ENCODE measurements at places on chromosomes 7 and 10.

DNA sequence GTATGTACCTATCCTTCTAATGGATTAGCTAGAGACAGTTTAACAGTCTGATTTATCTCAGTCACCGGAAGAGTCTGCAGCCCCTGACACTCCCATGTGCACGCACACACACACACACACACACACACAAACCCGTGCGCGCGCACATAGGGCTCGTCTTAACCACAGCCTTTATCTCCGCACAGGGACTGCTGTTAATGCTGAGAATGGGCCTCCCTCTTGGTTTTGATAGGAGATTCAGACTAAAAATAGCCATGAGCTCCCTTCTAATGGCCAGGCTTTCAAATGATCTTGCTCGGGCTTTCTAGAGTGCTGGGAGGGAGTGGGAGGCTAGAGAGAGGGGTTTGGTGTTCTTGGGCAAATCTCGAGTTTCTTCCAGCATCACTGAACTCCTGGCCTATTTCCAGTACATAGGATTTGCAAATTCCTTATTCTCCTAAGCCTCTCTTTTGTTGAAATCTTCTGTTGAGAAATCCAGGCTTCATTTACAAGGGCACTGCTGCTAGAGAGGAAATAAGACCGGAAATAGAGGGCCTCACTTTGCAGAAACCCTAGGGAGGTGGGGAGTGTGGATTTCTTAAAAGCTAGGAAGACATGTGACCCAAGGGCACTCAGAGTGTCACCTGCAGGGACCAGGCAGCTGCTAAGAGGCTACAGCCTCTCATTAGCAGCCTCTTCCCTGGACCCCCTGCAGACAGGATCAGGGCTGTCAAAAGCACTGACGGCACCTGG lies 2.4 kb downstream of the TMEM72 start:
- DNase-seq, result peak; percentile 42

- no peak for DNase-seq
These were observed 233.2 kb downstream of the SORCS1 start for GRCh38 chr10:106931159-106931852.

- DNase-seq, result no peak
These were observed 417.0 kb upstream of the FOXK1 start for GRCh38 chr7:4265066-4265465.

- no peak for DNase-seq
These were observed 445.2 kb downstream of the DNAJB6 start for GRCh38 chr7:157782041-157782440.

DNA sequence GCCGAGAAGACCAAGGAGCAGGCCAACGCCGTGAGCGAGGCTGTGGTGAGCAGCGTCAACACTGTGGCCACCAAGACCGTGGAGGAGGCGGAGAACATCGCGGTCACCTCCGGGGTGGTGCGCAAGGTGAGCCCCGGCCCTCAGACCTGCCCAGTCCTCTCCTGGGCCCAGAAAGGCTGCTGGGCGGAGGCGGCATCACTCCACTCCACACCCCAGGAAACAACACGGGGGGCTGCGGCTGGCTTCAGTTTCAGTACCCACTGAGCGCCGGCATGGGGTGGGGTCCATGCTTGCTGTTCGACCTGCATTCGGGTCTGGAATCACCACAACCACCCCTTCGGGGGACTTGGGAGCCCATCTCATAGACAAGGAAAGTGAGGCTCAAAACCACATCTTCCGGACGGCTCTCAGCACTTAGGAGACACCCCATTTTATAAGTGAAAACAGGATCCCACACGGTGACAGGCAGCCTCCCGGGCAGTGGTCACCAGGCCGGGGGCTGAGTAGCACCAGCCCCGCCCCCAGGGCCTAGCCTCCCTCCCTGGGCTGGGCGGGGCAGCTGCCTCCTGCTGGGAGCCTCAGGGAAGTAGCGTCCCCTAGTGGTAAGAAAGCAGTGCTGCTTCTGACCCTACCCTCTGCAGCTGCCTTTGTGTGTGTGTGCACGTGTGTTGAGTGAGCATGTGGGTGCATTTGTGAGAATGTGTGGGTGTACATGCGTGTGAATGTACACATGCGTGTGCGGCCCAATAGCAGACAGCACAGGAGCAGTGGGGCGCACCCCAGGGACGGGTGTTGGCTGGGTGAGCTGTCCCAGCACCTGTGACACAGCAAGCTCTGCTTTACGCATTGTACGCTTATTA lies 1.8 kb downstream of the SNCG start:
- peak; percentile 30 for DNase-seq

DNA sequence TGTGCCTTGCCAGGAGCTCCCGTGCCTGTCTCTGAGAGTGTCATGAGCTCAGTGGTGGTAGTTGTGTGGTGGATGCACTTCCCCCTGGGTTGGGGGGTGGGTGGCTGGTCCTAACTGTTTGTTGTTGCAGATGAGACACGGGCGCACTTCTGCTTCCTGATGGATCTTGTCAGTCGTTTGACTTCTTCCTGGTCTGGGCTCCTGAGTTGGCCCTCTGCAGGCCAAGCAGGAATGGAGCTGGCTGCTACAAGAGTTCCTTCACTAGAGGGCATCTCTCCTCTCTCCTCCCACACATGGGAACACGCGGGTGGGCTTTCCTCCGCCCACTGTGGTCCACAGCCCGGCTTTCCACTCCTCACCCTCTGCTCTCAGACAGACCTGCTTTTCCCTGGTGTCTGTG lies 82.0 kb downstream of the BMS1 start:
- DNase-seq, result no peak

DNA sequence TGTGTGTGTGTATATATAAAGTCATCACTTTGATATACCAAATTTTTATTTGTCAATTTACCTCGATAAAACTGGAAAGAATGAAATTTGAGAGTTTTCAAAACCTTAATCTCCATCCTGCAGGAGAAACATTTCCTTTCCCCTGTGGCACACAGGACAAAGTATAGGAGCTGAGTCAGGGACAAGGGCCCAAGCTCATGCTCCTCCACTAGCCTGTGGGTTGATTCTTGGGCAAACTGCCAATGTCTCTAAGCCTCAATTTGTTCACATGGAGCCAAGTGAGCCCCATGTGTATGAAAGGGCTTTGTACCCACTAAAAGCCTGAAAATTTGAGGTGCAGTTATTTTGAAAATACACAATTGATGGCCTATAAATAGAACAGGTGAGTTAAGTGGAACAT lies 60.3 kb upstream of the IL6 start:
- no peak for DNase-seq

DNA sequence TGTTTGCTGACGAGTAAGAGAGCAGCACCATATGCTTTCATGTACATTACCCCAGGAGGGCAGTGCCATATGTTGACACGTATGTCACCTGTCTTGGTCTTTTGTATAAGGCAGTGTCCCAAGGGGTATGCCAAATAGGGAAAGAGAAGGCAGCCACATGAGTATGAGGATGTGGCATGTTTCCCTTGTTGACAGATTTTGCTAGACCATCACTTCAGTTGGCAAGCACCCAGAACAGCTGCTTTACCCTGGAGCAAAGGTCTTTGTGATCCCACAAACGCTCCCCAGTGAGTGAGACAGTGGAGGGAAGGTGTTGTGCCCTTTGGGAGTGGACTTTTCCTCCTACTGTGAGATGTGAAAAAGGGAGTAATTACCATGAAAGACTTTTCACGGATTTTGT lies 350.1 kb downstream of the ETV1 start:
- no peak for DNase-seq
